HT-29 (cell line): ENCODE measurements at places on chromosomes 2 and 18. TPM values are rescaled to one million over a fixed set of nuclear protein-coding genes. Genes with fewer than 3 reads are reported as not detected.

GRCh38 chr2:10764096-10764785 lies 42.8 kb downstream of the ATP6V1C2 start:
- no peak for DNase-seq

DNA sequence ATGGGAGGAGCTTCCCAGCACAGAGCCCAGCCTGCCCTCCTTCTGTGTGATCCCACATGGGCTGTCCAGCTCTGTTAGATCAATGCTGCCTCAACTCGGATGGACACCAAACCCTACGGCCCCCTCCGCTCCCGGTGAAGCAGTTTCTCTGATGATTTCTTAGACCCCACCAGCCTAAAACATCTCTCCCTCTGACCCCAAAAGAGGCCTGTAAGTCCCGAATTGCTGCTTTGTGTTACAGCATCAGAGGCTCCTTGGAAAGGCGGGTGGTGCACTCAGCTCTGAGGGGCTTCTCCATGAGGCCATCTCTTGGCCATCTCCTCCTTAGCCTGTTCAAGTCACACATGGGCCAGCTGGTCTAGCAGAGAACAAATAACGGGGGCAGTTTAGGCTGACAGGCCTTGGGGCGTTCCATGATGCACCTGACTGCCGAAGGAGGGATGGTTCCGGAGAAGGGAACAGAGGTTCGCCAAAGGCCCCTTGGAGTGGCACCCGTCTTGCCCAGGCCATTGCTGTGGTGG lies 240.7 kb downstream of the SH3RF3 start:
- DNase-seq: no peak

DNA sequence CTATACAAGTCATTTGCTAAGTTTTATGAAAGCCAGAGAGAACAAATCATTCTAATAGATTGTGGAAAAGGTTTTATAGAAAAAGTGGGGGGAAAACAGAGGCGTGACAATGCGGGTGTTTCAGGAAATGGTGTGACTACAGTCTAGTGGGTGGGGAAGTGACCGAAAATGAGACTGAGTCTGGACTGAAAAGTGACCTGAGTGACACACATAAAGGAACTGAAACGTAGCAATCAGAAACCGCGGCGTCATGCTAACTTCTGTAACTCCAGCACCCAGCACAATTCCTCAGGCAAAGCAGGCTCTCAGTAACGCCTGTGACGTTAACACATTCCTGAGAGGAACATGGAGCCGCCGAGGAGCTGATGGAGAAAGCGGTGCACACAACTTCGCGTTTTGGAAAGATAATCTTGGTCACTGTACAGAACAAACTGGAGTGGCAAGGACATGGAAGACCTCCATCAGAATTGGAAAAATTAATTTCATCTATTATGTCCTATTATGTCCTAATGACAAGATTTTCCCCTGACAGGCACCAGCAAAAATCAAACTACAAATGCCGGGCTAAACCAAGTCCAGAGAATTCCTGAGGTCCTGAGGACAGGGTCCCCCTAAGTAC lies 1.4 kb upstream of the CD226 start:
- DNase-seq: no peak

The RGPD3 gene
- 0.03 TPM in 1 of 2 replicates, not detected in the other for total RNA-seq
